Left ventricle myocardium inferior (tissue), 1 donor: ENCODE measurements at places on chromosomes 4 and X.

GRCh38 chr4:68748181-68748991, 67.4 kb upstream of the UGT2B10 start:
- DNase-seq, result no peak

DNA sequence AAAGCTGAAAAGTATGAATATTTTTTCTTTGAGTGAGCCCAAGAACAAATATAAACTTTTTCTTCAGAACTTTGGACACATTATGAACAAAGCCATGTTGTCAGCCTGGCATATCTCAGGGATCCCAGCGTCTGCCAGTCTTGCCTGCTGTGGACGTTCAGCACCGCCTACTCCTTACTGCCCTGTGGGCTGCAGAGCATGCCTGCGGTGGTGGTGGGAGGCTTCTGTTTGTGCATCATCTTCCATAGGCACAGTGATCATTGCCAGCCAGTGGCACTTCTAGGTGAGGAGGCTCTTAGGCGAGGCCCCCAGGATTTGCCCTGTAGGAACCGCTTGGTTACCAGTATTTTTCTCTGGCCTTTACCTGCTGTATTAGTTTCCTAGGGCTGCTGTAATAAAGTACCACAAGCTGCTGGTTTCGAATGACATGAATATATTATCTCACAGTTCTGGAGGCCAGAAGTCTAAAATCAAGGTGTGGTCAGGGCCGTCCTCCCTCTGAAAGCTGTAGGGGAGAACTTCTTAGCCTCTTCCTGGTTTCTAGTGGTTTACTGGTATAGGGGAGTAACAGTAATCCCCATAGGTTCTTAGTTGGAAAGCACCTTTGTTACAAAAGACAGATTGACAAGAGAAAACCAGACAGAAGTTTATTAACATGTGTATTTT, 15.4 kb downstream of the ANXA3 start:
- DNase-seq, result no peak

DNA sequence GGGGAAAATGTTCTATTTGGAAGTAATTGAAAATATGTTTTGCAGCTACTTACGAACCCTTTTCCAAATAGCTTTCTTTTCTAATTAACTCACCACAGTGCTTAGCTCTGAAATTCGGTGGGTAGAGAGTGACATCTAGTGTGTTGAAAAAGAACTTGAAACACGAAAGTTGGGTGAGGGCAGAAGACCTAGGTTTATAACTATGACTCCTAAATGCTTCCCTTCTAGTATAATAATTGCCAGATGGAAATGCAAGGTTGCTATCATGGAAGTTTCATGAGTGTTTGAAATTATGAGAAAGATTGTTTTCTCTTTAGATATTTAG, 77.3 kb upstream of the NOCT start:
- no peak for DNase-seq

GRCh38 chr4:134126955-134127354, 74.6 kb downstream of the PABPC4L start:
- no peak for DNase-seq

GRCh38 chr4:154466336-154466735, 25.3 kb downstream of the DCHS2 start:
- no peak for DNase-seq
